ENCODE measurements at places on chromosomes 12 and 14. TPM values are rescaled to one million over a fixed set of nuclear protein-coding genes. Genes with fewer than 3 reads are reported as not detected.

The TCL1A gene
- total RNA-seq: not detected

The LTBR gene
- 81.8 TPM for total RNA-seq

The HOXC12 gene
- not detected for total RNA-seq

The SLCO1B1 gene
- total RNA-seq: not detected

The TAS2R19 gene
- 9.8 TPM for total RNA-seq

The CD27 gene
- not detected for total RNA-seq

The TAS2R7 gene
- 0.14 TPM for total RNA-seq

The TNFRSF1A gene
- 132 TPM for total RNA-seq

The ZNF140 gene
- total RNA-seq: 23.0 TPM

The NID2 gene
- 191 TPM for total RNA-seq

The LBHD2 gene
- total RNA-seq: not detected

The GPX2 gene
- not detected for total RNA-seq

The AMN gene
- not detected for total RNA-seq

The ANKS1B gene
- 1.1 TPM for total RNA-seq

The MYH7 gene
- not detected for total RNA-seq

The LRTM2 gene
- not detected for total RNA-seq

The RAP1B gene
- total RNA-seq: 295 TPM

The SLC10A1 gene
- total RNA-seq: not detected

The TEX52 gene
- total RNA-seq: not detected
